ENCODE measurements at places on chromosomes 1 and 21.
A peak's percentile ranks its signal among the peaks of the same experiment; 100 is the strongest.

DNA sequence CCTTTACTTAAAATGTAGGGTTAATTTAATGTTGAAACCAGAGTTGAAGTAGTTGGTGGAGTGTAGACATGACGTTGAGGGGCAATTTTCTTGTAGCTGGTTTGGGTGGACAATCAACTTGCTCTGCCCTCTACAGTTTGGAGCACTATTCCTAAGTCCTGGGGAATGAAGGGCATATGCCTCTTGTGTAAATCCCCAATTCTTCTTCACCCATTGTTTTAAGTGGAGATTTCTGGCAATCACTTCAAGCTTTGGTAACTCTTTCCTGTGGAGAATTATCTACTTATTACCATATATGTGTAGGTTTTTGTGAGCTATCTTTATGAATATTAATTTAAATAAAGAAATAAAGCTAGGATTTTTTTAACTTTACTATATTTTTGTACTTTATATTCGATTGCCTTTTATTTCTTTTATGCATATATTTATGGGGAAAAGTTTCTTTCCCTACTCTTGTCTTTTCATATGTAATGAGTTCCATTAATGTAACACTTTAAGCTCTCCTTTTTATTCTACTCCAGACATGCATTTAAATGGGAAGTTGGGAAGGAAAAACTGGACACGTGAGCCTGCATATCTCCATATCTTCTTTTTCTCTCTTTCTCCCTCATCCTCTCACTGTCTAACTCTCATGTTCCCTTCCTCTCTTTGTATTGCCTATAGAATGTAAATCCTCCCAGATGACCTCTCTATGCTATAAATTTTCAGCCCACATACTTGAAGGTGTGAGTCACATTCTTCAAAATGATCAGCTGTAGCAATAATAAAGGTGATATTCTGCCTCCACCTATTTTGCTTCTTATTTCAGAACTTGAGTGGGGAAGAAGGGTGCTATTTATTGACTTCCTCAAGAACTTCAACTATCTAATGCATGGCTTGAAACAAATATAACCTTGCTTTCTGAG lies 276.7 kb downstream of the PTPRC start:
- no peak for DNase-seq

DNA sequence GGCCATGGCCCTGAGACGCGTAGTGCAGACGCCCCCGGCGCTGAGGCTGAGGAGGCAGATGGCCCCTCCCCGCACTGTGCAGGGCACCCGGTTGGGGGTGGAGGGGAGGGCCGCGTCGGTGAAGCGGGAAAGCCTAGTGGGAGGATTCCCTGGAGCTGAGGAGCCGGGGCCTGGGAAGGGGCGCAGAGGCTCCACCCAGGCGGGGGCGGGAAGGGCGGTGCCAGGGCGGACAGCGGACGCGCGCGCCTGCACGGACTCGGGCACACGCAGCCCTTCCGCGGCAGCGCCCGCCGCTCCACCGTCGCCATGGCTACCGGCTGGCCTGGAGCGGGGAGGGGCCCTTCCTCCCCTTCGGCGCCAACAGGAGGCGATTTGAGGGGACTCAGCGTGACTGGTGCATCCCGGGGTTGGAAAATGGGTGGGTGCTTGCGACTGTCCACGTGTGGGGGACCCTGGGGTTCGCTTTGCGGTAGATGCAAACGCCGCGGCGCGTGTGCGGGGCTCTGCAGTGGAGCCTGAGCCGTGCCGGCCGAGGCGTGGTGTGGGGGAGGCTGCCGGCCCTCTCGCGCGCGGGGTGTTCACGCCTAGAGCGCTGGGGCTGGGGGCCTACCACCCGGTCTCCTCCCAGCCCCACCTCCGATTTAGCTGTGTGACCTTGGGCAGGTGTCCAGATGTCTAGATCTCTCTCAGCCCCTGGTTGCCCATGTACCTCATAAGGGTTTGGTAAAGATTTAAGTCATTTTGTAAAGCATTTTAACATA lies 35.1 kb downstream of the PTPRF start:
- peak; percentile 87 for DNase-seq

GRCh38 chr21:41425954-41426675 lies at the start of gene MX1:
Gene MX1, plus strand, starts transcription at chr21:41426239. Its CDS starts 5,832 bp downstream, at chr21:41432071.
- DNase-seq = peak; percentile 81

DNA sequence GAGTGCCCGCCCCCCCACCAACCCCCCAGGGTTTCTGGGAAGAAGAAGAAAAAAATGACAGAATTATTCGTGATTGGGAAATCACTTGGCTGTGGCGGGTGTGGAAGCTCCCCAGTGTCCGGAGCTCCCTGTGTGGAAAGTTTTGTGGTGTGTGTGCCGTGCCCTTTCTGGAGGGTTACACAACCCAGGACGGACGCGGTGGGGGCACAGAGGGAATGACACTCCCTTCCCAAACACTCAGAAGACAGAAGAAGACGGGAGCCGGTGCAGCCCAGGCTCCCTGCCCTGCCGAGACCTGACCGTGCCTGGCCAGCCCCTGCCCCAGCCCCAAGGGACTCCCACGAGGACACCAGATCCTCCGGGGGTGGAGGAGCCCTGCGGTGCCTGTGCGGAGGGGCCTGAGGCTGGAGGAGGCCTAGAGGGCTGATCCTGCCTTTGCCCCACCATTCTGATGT lies 33.0 kb upstream of the ADARB1 start:
- DNase-seq = peak; percentile 50

GRCh38 chr21:17775431-17776126 lies 43.6 kb downstream of the C21orf91 start:
- no peak for DNase-seq

DNA sequence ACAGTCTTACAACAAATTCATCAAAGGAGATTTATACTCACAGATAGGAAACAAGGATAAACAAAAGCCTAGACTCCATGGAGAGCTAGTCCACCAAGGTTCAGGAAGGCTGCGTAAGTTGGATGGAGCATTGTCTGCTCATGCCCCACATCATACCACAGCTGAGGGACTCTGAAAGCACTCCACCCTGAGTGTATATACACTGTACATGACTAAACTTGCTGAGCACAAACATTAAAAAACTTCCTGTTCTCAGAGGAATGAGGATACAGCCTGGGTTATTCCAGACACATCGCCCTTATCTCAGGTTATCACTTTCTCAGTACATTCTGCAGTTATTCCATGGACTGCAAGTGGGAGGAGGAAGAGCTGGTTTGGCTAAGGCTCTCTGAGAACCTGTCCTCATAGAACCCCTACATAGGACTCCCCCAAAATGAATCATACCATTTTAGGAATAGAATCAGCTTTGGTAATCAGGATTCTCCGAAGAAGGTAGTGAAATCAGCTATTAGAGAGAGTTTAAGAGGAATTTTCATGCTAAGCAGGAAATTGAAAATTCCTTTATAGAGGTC lies 58.0 kb upstream of the PRMT6 start:
- DNase-seq = peak; percentile 21

GRCh38 chr1:24935196-24935526 lies 5.1 kb upstream of the RUNX3 start:
- no peak for DNase-seq

GRCh38 chr21:25913479-25913878 lies 178.7 kb downstream of the GABPA start:
- DNase-seq = no peak

DNA sequence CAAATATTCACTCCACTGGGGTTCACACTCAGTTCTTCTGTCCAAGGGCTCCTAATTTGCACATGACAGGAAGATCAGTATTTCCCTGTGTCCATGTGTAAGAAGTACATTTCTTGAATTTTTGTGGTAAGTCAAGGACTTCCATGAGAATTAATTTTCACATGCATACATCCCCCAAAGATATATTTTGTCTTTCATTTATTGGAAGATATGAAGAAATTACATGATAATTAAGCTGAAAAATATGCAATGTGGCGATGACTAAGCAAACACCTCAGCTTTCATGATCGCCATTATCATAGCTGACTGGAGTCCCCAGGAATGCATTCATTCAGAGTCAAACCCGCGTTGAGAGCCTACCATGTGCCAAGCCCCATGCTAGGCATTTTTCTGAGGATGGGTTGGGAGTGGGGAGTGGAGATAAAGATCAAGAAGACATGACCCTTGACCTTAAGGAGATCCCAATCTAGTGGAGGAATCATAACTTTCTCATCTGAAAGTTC lies 104.6 kb upstream of the F3 start:
- no peak for DNase-seq

- DNase-seq = peak; percentile 84
Observed at GRCh38 chr21:37675202-37675801, 241.0 kb downstream of the KCNJ6 start.

GRCh38 chr1:218182455-218182854 lies 102.6 kb upstream of the RRP15 start:
- DNase-seq = no peak

- no peak for DNase-seq
Observed at GRCh38 chr1:231318568-231318967, 19.1 kb downstream of the EXOC8 start.

GRCh38 chr1:198780376-198780775 lies 141.5 kb downstream of the PTPRC start:
- DNase-seq = peak; percentile 9

DNA sequence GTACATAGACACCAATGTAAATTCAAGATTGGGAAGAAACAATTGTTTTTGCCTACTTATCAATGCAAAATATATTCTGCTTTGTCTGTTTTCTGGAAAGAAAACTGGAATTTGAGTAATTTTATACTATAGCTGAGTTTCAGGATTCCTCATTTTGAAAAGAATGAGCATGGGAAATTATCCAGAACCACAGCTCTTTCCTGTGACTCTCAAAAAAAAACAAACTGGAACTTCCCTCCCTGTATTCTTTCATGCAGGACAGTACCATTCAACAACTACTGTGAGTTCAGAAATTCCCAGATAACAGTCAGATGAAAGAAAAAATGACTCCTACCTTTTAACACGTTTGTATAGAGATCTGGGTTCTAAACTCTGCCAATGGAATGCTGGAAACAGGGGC lies 372.4 kb downstream of the TGFB2 start:
- DNase-seq = no peak

DNA sequence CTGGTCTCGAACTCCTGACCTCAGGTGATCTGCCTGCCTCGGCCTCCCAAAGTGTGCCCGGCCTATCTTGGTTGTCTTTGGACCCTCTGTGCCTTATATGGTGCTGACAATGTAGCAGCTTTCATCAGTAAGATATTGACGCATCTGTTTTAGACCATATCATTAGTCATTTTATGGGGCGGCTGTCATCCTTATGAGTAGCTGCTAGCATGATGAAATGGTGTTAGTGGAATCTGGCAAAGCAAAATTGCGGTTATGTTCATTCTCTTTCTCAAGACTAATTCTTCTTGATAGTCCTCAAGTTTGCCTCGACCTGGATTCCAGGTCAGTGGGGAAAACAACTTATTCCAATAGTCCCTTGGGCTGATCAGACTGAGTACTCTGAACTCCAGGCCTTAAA lies 199.9 kb downstream of the PRDM2 start:
- no peak for DNase-seq

GRCh38 chr1:19835578-19835977 lies 20.5 kb upstream of the RNF186 start:
- no peak for DNase-seq

GRCh38 chr1:210233495-210234328 lies 1.1 kb downstream of the SERTAD4 start:
- peak; percentile 73 for DNase-seq

DNA sequence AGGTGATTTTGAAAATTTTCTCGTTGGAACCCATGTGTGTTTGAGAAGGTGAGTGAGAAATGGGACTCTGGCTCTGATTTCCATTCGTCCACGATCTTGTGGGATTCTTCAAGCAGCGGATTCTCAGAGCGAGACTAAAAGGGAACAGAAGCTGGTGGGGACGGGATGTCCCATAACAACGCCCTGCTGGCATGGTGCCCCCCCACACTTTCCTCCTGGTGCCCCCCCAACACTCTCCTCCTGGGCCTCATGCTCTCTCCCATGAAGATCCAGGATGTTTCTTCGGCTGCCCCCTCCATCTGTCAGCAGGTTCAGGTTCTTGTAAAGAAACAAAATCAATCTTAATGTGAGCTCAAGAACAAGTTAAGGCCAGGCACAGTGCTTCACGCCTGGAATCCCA lies 29.1 kb downstream of the PRDM15 start:
- DNase-seq = no peak

GRCh38 chr21:44485254-44485793 lies 30.0 kb downstream of the LRRC3 start:
- DNase-seq = peak; percentile 75

DNA sequence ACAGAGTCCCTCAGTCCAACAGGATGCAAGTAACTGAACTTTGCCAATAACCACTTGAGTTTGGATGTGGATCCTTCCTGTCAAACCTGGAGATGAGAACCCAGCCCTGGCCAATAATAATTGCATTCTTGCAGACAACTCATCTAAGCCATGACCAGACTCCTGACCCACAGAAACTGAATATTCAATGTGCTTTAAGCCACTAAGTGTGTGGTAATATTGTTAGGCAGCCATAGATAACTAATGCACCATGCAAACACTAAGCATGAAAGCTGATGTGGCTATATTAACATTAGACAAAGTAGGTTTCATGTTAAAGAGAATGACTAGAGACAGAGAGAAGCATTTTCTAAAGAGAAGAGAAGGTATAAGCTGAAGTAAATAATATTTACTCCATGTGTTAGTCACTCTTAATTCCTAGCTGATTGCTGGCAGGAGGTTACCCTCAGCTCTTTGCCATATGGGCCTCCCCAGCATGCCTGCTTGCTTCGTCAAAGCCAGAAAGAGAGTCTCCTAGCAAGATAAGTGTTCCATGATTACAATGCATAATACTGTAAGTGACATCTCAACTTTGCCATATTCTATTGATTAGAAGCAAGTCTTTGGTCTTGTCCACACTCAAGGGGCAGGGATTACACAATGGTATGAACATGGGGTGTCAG lies 276.4 kb upstream of the PLXNA2 start:
- no peak for DNase-seq

DNA sequence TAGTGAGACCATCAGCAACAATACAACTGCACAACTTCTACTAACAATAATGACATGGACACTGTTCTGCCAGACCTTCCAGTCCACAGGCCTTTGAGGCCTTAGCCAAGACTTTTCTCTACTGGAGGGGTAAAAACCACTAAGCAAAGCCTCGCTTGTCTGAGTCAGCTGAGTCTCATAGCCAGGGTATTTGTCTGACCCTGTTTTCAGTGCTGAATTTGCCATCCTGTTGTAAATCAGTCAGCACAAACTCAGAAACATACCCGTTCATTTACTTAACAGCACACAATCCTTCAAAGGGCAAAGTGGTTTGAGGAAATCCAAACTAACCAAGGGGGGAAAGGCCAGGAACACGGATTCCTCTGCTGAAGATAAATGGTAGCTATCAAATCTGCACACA lies 537.8 kb downstream of the SMYD3 start:
- DNase-seq = peak; percentile 54

DNA sequence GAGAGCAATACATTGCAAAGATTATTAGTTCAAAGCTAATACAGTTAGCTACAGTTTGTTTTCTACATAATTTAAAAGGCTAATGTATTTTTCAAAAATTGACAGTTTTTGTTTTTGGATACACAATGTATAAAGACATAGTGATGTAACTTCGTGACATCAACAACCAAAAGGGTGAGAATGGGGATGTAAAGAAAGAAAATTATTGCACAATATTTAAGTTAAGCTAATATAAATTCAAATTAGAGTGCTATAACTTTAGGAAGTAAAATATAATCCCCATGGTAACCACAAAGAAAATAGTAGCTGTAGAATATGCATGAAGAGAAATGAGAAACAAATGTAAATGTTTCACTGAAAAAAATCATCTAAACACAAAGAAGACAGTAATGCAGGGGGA lies 334.4 kb upstream of the DEPDC1 start:
- DNase-seq = no peak

GRCh38 chr1:177310326-177310725 lies 139.6 kb downstream of the BRINP2 start:
- DNase-seq = no peak

- no peak for DNase-seq
Observed at GRCh38 chr1:29563092-29563491, 326.8 kb downstream of the PTPRU start.

GRCh38 chr1:34825455-34826091 lies 32.8 kb downstream of the GJA4 start:
- peak; percentile 54 for DNase-seq
